Activated CD4-positive, alpha-beta T cell treated with anti-CD3 and anti-CD28 coated beads for 1 hour (primary cell): ENCODE measurements at places on chromosomes 1 and 21.

- DNase-seq = no peak
Observed at GRCh38 chr21:37547615-37548200, 181.1 kb downstream of the DYRK1A start.

GRCh38 chr1:22043198-22043769 lies 9.2 kb upstream of the CDC42 start:
- DNase-seq = no peak

DNA sequence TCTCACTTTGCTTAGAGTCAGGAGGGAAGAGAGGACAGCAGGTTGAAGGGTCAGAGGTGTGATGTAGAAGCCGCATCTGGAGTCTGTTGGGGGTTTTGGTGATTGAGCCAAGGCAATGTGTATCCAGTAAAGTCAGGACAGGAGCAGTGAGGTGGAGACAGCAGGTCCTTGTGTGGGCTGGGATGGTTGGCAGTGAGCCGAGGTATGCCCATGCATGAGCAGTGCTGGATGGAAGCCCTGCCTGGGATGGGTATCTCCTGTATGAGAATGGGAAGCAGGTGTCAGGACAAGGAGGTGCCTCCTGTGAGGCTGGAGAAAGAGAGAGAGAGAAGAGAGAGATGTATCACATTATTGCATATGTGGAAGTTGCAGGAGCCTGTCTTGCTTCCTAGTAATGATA lies 90.0 kb downstream of the OBSCN start:
- DNase-seq = no peak

DNA sequence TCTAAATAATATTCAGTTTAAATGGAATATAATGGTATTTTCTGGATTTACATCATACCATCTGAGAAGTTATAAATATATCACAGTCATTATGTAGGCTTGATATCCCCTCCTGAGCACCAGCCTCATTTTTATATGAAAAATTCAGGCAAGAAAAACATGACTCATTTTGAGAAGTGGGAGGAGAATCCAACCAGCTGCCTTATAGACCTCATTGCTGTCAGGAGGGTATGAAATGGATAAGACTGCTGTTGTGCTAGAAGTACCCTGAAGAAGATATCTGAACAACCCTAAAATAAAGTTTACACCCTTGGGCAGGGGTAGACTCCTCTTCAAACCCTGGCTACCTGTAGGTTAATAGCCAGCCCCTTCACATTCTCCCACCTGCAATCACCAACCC lies 8.8 kb downstream of the GIPC2 start:
- no peak for DNase-seq

- DNase-seq = no peak
Observed at GRCh38 chr1:53244141-53244540, 5.8 kb upstream of the MAGOH start.

DNA sequence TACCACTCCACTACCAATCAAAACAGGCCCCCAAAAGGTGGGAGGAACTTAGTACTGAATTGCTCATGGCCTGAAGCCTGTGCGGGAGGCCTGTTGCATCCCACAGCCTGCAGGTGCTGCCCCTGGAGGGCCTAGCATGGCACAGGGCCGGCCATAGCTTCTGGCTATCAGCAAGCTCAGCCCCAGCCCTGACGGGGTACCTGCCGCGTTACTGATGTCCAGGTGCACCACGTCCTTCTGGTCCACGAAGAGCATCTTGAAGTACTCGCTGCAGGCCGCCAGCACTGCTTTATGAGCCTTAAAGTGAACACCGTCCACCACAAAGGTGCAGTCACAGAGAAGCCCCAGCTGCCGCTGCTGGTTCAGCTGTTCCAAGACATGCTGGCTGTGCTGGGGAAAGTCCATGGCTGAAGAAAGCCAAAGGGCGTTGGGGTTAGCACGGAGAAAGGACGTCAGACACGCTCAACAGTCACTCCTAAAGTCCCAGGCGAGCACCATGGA lies 27.8 kb downstream of the ZBTB17 start:
- no peak for DNase-seq

DNA sequence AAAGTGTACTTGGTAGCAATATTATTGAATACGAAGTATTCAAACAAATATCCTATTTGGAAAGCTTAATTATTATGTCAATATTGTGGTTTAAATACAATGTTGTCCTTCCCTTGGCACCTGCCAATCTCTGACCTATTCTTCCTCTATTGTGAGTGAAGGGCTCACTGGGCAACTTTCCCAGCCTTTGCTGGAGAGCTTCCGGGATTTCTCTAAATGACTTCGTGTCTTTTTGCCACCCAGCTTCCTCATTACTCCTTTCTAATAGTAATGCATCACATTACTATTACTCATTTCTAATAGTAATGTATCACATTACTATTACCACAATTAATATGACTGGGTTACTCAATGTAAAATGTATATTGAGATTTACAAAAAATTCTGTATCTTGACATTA lies 880.6 kb downstream of the BRINP3 start:
- DNase-seq = no peak

- DNase-seq = no peak
Observed at GRCh38 chr1:18661404-18662285, 31.0 kb downstream of the PAX7 start.

GRCh38 chr21:24367936-24368335 lies 1239.3 kb downstream of the MRPL39 start:
- no peak for DNase-seq

DNA sequence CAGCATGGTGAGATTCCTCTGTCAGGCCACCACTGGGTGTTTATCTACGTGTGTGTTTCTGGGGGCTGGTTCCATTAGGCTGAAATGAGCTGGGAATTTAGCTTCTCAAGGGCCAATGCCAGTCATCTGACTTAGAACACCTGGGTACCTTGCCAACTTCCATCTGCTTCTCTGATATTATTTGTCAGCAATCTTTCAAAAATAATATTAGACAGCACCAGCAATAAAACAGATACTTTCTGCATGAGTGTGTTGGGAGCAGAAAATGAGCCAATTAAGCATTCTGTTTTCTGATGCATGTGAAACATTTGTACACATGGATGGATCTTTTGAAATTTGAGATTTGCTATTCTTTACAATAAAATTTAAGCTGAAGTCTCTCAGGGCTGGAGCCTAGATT lies 124.1 kb downstream of the RYR2 start:
- no peak for DNase-seq

DNA sequence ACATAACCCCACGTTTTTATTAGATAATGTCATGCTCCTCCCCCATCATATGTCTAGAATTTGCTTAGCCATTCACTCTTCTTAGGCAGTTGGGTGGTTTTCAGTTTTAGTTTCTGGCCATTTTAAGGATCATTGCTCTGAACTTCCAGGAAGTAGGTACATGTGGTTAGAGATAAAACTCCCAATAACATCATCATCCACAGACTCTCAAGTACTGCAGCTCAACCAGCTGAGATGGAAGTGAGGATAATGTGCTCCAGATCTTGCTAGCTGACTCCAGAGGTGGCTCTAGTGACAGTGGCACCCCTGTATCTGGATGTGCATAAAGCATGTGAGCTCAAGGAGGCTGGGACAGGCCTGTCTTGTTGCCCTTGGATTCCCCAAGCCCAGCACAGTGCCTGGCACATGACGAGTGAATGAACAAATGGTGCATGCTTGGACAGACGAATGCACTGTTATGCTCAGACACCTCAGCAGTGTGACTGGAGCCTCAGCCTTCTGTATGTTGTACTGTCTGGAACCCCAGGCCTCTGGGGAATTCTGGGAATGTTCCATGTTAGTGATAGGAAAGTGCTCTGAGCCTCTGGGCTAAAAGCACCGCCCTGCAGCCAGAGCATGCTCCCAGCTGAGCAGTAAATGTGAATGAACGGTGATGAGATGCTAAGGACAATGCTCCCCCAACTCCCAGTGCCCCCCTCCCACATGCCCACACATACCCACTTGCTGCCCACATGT lies 16.4 kb upstream of the KCNN3 start:
- DNase-seq = no peak

DNA sequence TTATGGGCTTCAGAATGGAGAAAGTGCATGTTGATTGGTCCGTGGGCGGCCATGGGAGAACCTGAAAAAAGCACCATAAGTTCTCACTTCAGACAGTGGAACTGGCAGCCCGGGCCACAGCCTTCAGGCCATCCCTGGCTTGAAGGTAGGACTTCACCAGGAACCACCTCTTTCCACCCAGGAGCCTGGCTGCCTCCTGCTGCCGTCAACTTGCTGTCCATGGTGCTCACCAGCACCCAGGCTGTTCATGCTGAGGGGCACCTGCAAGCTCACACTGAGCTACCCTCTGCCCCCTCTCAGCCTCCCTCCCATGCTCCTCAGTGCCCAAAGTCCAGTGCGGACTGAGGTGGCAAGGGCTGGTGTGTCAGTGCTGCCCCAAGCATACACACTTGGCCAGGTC lies 12.9 kb upstream of the FNBP1L start:
- DNase-seq = no peak

DNA sequence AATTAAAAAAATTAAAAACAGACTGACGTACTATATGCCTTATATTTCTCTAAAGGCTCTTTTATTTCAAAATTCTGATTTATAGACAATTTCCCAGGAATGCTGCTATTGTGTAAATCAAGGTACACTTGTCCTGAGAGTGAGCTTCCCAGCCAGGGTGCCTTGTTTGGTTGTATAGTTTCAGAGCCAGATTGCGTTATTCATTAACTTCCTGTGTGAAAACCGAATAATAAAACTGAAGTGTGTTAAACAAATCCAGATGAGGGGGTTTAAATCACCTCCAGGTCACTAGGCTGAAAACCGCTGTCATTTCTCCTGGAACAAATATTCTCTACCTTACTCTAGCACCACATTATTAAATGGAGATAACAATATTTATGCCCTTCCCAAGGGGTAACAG lies 68.7 kb downstream of the LMX1A start:
- no peak for DNase-seq

DNA sequence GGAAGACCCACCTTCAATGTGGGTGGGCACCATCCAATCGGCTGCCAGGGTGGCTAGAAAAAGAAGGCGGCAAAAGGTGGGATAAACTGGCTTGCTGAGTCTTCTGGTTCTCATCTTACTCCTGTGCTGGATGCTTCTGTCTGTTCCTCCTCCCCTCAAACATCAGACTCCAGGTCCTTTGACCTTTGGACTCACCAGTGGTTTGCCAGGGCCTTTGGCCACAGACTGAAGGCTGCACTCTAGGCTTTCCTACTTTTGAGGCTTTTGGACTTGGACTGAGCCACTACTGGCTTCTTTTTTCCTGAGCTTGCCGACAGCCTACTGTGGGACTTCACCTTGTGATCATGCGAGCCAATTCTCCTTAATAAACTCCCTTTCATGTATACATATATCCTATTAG lies 55.9 kb downstream of the VCAM1 start:
- DNase-seq = no peak

GRCh38 chr1:56710646-56711045 lies 65.5 kb downstream of the PRKAA2 start:
- no peak for DNase-seq

DNA sequence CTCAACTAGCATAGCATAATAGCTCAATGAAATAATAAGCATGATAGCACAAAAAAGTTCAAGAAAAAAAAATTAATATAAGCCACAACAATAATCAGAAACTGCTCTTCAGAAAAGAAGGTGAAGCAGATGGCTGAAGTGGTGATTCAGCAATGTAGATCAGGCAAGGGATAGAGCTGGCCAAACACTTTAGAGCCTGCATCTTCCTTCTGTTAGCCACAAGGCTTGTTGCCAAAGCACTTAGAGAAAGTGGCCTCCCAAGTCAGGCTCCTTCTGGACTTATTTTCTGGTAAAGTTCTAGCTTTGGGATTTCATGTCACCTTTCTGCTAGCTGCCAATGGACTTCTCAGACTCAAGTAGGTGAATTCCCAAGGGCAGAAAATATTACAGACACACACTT lies 60.3 kb upstream of the C1orf87 start:
- no peak for DNase-seq

GRCh38 chr1:11790880-11791715 lies 14.7 kb downstream of the MTHFR start:
- no peak for DNase-seq

DNA sequence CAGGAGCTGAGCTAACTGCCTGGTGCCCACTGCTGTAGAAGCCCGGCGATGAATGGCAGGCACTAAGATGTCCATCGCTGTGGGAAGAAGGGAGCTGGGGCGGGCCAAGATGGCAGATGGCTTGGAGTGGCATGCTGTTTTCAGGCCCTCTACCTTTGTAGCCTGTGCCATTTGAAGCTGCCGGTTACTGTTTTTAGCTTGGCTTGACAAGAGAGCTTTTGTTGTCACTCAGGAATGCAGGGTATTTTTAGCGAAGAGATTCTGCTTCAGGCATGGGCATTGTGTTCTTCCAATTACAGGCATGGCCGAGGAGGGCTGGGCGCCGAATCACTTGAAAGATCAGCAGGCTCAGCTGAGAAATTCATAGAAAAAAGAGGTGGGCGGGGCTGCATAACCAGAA lies 348.7 kb downstream of the RPS6KC1 start:
- DNase-seq = no peak

GRCh38 chr1:223748405-223748772 lies 36.0 kb downstream of the CAPN2 start:
- DNase-seq = no peak

- DNase-seq = no peak
Observed at GRCh38 chr1:212432272-212432660, 454 bp upstream of the NENF start.

GRCh38 chr1:1136547-1137230 lies 20.8 kb upstream of the C1orf159 start:
- no peak for DNase-seq

DNA sequence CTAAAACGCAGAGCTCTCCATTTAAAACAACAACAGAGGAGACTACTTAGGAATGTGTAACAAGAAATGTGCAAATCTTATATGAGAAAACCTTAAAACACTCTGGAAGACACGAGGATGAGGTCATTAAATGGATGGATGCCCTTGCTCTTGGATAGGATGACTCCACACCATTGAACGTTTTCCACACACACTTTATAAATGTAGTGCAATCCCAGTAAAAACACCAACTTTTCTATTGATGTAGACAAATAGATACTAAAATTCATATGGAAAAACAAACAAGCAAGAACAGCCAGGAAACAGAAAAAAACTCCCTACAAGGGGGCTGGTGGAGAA lies 18.4 kb upstream of the COL6A1 start:
- DNase-seq = no peak

DNA sequence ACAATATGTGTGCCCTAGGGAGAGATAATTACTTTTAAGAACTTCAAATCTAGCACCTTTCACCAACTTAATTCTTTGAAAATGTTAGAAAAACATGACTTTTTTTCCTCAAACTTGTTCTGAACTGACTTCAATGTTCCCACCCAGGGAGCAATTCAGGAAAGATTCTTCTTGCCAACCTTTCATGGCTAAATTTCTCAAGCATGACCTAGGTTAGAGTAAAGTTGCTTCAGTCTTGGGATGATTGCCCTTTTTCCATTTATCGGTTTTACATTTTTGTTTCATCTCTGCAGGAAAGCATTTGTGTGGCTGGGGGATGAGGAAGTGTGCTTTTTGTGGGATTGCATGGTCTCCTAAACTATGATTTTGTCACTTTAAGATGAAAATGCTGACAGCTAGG lies 647.7 kb downstream of the LTN1 start:
- DNase-seq = no peak
